ENCODE measurements at places on chromosomes 5 and 9. TPM values are rescaled to one million over a fixed set of nuclear protein-coding genes. Genes with fewer than 3 reads are reported as not detected.

Gene IFNA21
- total RNA-seq = not detected

GRCh38 chr5:134183481-134183880, 6.7 kb upstream of the SKP1 start:
- no peak for DNase-seq

Gene CDO1
- 0.89 TPM for total RNA-seq

GRCh38 chr5:145980718-145981117, 44.3 kb downstream of the SH3RF2 start:
- no peak for DNase-seq

Gene TTC16
- total RNA-seq = not detected

GRCh38 chr5:95151694-95152093, 133.2 kb downstream of the MCTP1 start:
- DNase-seq = no peak

DNA sequence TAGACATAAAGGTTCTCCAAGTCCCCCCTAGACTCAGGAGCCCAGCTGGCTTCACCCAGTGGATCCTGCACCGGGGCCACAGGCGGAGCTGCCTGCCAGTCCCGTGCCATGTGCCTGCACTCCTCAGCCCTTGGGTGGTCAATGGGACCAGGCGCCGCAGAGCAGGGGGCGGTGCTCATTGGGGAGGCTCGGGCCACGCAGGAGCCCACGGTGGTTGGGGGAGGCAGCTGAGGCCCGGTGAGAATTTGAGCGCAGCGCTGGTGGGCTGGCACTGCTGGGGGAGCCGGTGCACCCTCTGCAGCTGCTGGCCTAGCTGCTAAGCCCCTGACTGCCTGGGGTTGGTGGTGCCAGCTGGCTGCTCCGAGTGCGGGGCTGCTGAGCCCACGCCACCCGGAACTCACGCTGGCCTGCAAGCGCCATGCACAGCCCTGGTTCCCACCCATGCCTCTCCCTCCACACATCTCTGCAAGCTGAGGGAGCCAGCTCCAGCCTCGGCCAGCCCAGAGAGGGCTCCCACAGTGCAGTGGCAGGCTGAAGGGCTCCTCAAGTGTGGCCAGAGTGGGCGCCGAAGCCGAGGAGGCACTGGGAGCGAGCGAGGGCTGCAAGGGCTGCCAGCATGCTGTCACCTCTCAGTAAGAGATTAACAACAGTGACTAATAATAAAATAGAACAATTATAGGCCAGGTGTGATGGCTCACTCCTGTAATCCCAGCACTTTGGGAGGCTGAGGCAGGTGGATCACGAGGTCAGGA, 65.9 kb downstream of the SPATA31D1 start:
- no peak for DNase-seq

DNA sequence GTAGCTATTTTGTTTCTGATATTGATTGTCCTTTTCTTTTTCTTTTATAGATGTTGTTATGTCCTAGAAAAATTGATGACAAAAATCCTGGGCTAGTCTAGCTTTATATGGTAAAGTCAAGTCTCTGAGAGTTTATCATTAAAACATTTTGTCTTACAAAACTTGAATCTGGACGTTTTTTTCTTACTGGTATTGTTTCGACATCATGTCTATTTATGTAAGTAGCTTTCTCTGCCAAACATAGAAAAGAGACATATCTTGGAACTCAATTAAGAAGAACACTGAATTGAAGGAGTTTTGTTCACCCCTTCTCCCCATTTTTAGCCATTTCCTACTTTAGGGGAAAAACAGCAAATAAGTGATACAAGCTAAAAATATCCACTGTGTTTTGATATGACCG, 151.5 kb downstream of the ISOC1 start:
- DNase-seq = no peak

DNA sequence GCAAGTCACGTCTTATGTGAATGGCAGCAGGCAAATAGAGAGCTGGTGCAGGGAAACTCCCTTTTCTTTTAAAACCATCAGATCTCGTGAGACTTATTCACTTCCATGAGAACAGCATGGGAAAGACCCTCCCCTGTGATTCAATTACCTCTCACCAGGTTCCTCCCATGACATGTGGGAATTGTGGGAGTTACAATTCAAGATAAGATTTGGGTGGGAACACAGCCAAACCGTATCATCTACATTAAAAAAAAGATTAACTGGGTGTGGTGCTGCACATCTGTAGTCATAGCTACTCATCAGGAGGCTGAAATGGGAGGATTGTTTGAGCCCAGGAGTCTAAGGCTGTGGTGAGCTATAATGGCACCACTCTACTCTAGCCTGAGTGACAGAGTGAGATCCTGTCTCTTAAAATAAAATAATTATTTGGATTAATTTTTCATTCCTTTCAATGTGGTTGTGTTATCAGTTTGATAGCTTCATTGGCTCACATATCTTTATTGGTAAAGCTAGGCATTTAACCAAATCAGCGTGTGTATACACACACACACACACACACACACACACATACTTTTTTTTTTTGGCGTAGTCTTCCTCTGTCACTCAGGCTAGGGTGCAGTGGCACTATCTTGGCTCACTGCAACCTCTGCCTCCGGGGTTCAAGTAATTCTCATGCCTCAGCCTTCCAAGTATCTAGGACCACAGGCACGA, 21.8 kb downstream of the DENND4C start:
- no peak for DNase-seq

Gene AGXT2
- total RNA-seq = not detected

Gene PDZD2
- total RNA-seq = not detected

Gene NRG2
- total RNA-seq = not detected

GRCh38 chr9:109926421-109926869, 146.4 kb downstream of the PALM2AKAP2 start:
- DNase-seq = no peak

DNA sequence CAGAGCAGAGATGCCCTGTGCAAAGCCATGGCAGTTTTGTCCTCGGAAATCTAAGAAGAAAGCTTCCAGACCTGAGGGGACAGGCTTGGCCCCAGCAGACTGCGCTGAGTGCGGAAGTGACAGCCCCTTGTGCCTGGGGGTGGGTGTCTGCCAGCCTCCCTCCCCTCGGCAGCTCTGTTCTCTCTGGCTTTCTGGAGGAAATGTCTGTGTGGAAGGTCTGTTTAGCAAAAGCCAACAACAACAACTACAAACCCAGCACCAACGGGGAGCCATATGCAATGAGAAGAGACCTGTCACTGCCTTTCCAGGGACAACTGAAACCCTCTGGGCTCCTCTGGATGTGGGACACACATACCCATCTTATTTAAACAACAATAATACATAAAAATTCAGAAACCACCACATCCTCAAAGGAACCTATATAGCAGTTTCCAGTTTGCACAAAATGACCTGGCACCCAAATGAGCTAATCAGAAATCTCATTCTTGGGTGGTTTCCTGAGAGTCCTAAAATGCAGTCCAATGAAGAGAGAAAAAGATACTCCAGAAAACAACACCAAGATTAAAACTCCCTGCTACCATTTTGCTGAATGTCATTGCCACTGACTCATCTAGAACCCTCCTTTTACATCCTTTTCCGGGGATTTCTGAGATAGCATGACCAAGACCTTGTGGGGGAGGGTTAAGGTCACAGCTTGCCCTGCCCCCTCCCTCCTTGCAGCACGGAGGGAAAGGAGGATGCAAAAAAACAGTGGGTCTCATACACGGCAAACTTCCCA, 97.7 kb downstream of the AK8 start:
- no peak for DNase-seq

- DNase-seq = no peak
Measured at GRCh38 chr9:78874061-78874460, 577.1 kb downstream of the PSAT1 start.

DNA sequence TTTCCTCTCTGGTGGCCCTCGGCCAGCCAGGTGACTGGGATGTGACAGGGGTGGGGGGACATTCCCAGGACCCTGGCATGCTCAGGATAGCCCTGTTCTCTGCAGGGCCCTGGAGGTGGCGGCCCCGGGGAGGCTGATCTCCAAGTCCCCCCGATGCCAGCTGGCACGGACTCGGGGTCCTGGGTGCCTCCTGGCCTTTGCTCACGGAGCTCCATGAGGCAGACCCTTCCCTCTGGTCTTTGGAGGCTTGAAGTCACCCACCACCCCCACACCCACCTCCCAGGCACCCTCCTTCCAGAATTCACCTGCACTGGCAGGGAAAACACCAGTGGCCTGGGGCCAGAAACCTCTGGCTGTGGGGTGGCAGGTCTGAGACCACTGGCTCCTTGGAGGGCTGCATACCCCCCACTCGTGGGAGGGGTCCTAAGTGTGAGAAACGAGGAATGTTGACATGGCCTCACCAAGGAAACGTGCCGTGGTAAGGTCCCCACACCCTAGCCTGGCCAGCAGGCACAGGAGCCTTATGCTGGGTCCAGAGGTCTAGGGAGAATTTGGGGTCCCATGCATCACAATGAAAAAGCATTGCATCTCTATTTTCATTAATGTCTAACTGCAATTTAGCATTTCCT, 130.8 kb upstream of the FAM120A start:
- no peak for DNase-seq

GRCh38 chr5:125592856-125593255, 830.4 kb upstream of the GRAMD2B start:
- DNase-seq = no peak

Gene EIF4EBP3
- total RNA-seq = 0.54 TPM

DNA sequence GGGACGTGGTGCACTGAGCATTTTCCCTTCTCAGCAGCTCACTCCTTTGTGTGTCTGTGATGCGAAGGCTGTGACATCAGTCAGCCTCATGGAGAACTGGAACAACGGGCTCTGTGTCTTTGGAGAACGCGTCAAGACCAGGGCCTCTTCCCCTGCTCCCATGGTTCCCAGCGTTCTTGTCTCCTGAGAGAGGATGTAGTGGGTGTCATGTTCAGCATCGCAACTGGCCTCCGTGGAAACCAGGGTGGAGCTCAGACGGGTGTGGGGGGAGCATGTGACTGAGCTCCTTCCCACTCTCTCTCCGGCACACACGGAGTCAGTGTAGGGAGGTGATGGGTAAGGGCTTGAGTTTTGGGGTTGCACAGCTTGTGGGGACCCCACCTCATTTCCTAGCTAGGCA, 59.7 kb downstream of the TENT4A start:
- peak; percentile 17 for DNase-seq

DNA sequence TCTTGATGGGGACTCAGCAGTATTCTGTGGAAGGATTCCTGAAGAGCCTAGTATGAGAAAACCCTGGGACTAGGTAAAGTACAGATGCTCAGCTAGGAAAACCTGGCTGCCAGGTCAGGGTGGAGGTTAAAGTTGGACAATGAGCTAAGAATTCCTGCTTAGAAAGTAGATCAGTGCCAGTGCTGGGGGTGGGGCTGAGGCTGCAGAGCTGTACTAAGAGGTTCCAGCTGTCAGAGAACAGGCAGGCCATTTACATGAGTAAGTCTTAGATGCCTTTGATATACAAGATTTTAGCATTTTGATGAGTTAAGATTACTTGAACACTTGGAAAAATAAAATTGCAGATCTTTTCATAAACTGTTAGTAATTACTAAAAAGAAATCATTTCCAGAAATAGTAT, 332.3 kb upstream of the NUDT12 start:
- DNase-seq = no peak

DNA sequence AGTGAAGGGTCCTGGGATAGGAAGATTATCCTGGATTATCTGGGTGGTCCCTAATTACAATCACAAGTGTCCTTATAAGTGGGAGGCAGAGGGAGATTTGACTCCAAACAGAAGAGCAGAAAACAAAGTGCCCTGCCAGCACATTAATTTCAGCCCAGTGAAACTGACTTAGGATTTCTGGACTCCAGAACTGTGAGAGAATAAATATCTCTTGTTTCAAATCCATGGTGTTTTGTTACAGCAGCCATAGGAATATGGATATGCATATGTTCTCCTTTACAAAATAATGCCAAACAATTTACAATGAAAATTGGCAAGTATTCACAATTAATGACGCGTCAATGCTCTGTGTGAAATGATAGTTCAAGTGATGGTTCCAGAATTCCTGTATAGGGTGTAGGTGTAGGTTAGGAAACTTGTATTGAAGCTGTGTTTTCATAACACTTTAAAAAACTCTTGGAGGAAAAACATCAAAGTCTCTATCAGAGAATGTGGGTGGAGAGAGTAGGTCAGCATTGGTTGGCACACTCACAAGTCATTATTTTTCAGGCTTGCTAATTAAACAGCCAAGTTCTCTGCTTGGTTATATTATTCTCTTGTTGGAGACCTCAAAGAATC, 19.9 kb upstream of the PLPP1 start:
- no peak for DNase-seq

Gene SEMA5A
- total RNA-seq = 40.1 TPM

DNA sequence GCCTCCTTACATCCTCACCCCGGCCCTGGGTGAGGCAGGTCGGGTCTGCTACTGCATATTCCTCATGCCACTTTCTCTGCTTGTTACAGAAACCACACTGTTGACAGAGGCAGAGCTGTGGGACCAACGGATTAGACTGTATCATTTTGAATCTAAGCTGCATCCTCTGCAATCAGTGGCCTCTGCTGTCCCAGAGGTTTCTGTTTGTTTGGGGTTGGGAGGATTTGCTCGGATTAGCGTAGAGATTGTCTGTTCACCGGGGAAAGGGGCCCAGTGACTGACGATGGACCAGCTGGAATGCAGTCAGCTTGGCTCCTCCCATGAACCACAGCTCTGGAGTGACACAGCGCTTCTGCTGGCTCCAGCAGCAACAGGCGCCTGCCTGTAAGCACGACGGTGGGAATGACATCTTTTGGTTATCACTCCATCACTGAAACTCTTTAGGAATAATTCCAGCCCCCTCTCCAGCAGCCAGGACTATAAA, 37.3 kb upstream of the ADRA1B start:
- peak; percentile 96 for DNase-seq

Gene DIPK1B
- total RNA-seq = not detected

DNA sequence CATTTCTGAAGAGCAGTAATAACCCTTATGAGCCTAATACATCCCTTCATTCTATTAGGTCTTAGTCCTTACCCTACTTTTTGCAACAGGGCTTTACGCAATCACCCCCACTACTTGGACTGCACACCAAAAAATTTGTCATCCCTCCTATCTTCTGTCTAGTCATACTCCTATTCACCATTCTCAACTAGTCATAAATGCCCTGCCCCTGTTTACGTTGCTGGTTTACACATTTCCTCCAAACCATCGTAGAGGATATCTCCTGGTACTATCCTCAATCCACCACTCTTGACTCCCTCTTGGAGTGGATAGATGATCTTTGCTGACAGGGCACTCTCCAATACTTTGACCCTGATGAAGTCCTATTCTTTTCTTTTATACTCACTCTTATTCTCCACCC, 98.2 kb upstream of the CCNG1 start:
- DNase-seq = peak; percentile 2

GRCh38 chr9:137070906-137071275, 534 bp upstream of the SAPCD2 start:
- no peak for DNase-seq

Gene OR13J1
- not detected for total RNA-seq

GRCh38 chr9:92737216-92737606, 27.4 kb downstream of the BICD2 start:
- DNase-seq = no peak

DNA sequence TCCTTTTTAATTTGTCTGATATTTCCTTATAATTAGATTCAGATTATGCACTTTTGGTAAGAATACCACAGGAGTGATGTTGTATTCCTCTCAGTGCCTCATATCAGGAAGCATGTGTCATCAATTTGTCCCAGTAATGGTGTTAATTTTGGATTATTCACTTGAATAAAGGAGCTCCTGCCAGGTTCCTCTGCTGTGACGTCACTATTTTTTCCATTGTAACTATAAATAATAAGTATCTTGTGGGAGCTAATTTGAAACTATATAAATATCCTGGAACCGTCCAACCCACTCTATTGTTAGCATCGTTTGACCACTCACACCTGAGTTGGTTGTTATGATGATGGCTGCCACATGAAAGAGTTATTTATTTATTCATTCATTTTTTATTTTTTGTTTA, 107.9 kb downstream of the INVS start:
- DNase-seq = peak; percentile 71

GRCh38 chr9:113898151-113898550, 22.0 kb downstream of the ZNF618 start:
- DNase-seq = no peak

Data from GM23248 (cell line).